ENCODE measurements at places on chromosomes 3 and 15.

DNA sequence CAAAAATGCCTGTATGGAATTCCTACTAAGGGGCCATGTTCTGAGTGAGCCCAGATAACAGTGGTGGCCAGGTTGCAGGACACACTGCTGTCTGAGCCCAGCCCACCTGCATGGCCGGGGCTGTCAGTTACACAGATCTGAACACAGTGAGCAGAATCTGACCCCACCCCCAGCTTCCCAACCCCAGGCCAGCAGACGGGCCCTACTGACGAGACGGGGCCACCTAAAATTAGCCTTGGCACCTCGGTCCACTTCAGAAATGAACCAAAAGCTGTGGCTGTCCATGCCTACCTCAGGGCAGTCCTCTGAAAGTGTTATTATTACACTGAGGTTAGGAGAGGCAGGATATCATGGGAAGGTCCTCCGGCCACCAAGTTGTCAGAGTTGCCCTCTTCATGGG lies 51.8 kb downstream of the LMCD1 start:
- DNase-seq = no peak

DNA sequence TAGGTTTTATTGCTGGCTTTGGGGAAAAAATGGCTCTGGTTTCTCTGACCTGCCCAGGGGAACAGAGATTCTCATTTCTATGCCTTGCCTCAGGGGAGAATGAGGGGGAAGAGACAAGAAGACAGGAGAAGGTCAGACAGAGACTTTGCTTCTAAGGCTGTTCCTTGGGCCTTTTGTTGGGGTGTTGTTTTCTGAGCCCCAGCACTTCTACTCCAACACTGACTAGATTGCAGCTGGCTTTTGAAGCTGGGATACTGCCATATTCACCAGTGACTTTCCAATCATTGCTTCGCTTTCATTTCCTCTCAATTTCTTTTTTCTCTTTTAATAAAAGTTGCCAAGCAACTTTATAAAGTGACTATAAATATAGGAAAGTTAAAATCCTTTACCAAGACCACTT lies 143.2 kb upstream of the ARHGEF26 start:
- DNase-seq = no peak

DNA sequence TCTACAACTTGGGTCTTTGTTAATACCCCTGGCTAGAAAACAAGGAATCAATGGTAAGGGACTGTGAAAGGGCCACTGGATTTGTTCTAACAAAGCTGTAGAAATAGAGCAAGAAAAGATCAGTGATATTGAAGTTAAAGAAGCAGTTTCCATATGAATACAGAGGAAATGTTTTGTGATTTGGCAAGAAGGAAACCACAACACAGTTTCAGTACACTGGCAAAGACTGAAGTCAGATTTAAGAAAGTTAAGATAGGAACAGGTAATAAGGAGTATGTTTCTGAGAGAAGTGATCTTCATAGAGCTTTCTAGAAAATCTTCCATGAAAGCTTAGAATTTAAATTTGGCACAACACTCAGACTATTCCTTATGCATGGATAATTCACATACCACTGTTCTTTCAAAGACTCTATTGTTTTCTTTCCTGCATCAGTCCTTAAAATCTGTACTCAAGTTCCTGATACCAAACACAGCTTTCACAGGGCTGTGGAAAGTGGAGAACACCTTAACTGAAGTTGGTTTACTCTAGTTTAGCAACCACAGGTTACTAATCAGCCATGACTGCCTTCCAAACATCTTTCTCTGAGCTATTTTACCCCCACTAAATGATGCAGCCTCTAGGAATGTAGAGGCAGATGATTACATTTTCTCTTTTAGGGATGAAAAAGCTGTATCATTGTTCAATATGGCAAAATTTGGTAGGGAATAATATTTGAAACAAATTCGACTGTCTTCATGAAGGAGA lies 32.4 kb upstream of the ALCAM start:
- DNase-seq = peak; percentile 37

GRCh38 chr3:141123677-141124410 lies 72.7 kb downstream of the SPSB4 start:
- no peak for DNase-seq

- no peak for DNase-seq
Observed at GRCh38 chr3:182450942-182451787, 342.1 kb upstream of the ATP11B start.

DNA sequence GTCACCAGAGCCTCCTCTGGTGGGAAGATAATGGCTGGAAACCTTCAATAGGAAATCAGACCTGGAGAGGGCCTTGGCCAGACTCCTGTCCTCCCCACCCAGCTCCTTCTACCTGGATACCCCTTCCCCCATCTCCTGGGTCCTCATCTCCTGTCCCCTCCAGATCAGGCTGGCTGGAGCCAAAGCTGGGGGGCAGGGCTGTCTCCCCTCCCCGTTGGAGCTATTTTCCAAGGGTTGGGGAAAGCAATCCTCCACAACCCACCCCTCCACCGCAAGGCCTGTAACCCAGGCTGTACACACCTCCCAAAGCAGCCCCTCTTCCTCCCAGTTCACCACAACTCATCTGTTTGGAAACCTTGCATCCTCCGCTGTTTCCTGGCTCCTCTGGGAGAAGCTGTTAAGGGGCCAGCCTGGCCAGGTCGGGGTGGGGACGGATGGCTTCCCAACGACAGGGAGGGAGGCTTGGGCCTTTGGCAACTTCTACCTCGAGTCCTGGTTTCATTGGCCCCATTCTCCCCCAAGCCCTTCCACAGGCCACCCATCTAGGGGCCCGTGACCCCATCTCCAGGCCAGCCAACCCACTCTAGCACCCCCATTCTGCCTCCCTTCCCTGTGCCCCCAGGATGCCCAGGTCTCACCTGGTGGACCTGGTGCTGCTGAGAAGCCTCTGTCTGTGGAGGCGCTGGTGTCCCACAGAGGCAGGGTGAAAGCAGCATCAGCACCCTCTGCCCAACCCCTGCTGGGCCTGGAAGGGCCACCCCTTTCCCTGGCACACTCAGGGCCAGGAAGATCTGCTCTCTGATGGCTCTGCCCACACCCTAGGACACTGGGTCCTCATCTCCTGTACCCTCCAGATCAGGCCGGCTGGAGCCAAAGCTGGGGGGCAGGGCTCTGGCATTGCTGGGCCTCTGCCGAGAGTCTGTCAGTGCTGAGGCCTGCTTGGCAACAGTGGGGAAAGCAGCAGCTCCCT lies 22.1 kb upstream of the GOLGA6C start:
- DNase-seq = no peak

DNA sequence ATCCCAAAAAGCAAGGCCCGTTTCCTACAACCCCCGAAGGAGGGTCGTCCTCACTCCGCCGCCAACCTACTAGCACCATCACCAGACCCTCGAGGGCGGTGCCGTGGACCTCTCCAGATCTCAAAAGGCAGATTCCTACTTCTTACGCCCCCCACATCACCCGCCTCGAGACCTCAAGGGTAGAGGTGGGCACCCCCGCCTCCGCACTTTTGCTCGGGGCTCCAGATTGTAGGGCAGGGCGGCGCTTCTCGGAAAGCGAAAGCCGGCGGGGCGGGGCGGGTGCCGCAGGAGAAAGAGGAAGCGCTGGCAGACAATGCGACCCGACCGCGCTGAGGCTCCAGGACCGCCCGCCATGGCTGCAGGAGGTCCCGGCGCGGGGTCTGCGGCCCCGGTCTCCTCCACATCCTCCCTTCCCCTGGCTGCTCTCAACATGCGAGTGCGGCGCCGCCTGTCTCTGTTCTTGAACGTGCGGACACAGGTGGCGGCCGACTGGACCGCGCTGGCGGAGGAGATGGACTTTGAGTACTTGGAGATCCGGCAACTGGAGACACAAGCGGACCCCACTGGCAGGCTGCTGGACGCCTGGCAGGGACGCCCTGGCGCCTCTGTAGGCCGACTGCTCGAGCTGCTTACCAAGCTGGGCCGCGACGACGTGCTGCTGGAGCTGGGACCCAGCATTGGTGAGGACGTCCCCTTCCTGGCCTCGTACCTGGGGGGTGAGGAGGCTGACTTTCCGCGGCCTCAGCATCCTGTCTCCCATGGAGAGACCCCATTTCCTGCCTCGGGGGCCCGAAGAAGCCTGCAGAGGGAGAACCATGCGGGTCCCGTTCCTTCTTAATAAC lies at the start of gene MYD88:
TSS of gene MYD88 (plus strand) at position 313 of the 842 bp plus-strand sequence. CDS start at position 353, 40 bp downstream.
- peak; percentile 86 for DNase-seq

- DNase-seq = no peak
Observed at GRCh38 chr3:94256888-94257813, 194.3 kb downstream of the NSUN3 start.

DNA sequence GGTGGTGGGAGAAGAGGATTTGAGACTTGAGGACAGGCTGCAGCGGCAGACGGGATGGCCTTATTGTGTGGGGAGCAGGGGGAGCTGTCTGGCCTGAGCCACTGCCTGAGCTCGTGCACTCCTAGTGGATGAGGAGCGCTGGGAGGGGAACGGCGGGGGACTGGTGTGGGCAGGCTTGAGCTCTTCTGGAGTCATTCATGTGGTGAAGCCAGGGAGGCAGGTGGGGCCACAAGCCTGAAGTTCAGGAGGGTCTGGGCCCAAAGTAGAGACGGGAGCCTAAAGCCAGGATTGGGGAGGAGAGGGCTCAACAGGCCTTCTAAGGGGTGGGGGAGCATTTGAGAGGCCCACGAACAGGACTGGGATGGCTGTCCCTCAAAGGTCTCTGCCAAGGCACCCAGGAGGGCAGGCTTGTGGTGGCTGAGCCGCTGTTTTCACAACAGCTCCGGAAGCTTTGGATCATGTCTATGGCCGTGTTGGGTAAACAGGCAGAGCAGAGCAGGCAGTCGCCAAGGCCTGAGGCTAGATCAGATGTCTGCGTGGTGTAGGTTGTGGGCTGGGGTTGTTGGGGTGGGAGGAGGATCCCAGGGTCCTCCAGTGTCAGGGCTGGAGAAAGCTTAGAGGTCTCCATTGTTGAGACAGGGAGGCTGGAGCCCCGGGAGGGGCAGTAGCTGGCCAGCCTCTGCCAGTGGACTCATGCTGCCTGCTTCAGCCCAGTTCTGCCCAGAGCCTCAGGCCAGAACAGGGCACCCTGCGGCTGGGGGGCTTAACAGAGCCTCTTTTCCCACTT lies 8.2 kb downstream of the PRKCD start:
- DNase-seq = no peak

DNA sequence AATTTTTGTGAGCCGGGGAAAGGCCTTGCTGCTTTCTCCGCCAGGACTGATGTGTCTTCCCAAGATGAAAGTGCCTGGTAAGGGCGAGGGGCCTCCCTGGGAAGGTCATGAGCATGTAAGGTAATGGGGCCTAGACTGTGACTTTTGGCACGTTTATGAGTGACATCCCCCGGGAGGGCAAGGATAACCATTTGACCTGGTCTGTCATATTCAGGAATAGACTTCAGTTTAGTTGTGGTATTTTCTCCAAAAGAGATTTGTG lies 631 bp upstream of the CNBP start:
- peak; percentile 54 for DNase-seq

DNA sequence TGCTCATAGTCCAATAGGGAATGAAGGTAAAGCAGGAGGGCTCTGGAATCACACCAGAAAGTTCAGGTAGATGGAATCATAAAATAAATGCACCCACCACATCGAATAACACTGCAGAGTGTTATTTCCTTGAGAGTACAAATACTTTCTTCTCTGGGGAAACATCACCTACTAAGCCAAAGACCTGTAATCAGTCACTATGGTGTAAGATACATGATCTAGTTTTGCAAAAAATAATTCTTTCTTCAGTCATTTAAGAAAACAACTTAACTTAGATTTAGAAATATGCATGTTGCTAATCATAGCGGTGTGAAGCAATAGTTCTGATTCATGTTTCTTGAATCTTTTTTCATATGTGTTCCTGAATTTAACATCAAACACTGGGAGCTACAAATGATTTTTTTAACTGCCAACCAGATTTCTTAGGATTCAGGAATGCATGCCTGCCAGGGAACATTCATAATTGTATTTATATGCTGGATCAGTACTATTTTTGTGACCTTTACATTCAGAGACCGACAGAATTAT lies 40.2 kb upstream of the MEIS2 start:
- DNase-seq = peak; percentile 57

DNA sequence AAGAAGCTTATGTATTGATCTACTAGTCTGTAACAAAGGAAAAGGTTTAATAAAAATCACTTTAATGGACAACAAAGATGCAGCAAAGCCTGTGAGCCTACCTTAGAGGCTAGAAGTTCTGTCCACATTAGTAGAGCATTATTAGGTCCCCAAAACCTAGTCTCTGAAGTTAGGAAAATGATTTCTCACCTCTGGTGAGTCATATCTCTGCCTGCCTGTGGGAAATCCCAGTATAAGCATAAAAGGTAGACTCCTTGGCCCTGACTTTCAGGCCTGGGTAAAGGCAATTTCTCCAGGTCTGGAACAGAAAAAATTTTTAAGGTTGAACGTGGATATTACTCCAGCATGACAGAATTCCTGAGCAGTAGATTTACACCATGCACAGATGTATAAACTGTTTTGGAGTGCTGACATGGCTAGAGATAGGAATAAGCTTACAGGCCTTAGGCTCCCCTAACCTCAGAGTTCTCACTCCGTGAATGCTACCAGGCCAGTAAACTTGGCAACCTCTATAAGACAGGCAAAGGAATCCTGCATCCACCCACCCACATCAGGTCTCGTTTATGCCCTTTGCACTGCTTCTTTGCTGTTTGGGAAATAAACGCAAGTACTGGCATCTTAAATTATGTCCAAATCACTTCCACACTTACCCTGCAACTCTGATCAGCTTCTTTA lies 104.1 kb downstream of the SERPINI1 start:
- DNase-seq = no peak

- no peak for DNase-seq
Observed at GRCh38 chr15:89358435-89358754, 23.8 kb upstream of the POLG start.

DNA sequence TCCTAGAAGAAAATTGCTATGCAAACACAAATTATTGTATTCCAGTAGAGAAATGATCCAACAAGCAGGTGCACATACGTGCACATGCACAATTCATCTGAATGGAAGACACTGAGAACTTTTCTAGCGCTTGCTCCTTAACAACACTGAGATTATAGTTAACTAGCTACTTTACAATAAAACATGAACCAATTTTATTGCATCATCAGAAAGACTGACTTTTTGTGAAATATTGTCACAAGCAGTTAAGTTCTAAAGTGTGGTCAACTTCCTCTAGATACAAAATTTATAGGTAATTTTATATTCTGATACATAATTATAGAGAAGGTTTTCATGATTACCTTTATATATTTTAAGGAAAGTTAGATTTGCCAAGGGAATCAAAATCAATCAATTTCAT lies 135.4 kb downstream of the ABI3BP start:
- DNase-seq = no peak

DNA sequence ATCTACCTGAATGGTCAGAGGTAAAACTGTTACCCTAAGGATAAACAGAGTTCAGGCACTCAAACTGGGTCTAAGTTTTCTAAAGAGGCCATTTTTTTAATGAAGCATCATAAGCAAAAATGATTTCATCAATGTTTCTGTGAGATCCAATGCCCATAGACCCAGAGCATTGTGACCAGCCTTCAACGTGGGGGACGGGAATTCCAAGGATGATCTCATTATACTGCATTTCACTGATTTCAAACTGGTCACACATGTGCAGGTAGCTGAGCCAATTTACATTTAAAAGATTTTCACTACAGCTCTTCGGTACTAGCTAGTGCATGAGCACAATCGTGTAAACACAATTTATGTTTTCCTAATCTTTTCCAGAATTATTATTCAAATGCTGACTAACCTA lies 472.9 kb downstream of the DIPK2A start:
- no peak for DNase-seq

Data from adipocyte (in vitro differentiated cells).